Neural crest cell (in vitro differentiated cells): ENCODE measurements at places on chromosomes 16 and 17. TPM values are rescaled to one million over a fixed set of nuclear protein-coding genes. Genes with fewer than 3 reads are reported as not detected.

The CCL7 gene
- total RNA-seq: not detected in 2 replicates

The NPW gene
- 0.82 and 1.3 TPM in 2 replicates for total RNA-seq

The CCL17 gene
- not detected in 2 replicates for total RNA-seq

The PLXDC1 gene
- total RNA-seq: 0.28 and 0.84 TPM in 2 replicates

DNA sequence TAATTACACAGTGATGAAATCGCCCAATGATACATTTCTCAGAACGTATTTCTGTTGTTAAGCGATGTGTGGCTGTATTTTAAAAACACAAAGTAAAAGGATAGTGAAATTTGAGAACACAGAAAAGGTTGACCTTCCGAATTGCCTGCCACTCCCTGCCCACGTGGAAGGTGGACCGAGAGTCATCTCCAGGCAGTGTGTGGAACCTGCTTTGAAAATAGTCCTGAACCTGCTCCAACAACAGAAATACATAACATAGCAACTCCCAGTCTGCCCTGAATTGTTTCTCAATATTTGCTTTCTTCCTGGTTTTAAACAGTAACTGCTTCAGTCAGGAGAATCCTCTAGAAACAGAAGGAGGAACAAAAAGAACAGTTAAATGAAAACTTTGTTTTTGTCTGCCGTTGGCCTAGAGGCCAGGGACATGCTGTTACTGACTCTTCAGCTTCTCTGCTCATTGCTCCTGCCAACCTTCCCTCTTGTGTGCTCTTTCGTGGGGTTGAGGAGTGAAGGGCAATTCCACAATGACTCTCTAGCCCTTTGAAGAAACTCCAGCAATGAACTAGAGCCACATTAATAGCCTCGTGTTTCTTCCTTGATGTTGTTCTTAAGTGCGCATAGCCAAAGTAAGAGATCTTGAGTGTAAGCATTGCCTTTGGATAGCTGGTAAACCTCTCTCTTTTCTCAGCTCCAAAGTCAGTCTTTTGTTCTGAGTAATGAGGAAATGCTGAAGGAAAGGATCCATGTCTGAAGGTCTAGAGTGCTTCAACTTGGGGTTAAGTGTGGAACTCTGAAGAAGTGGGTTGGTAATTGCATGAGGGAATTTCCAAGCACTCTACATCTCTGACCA, 452.5 kb upstream of the CCL2 start:
- H3K36me3 ChIP-seq: no peaks in the 10 kb centered on the region
- H3K4me3 ChIP-seq: no peak overlapping the region
- H3K27me3 ChIP-seq: peaks cover 52% of the 10 kb centered on the region
- DNase-seq: no peak
- H3K27ac ChIP-seq: peak overlapping the region; percentile 7
- no peaks in the 10 kb centered on the region for H3K4me1 ChIP-seq

DNA sequence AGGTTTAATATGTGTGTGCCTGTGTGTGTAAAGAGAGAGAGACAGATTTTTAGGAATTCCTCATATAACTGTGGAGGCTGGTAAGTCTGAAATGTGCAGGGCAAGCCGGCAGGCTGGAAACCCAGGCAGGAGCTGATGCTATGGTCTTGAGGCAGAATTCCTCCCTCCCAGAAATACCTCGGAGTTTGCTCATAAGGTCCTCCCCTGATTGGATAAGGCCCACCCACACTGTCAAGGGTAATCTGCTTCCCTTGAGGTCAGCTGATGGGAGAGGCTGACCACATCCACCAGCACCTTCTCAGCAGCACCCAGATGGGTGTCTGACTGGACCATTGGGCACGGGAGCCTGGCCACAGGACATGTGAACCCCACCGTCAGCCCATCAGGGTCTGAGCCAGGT, 42.4 kb downstream of the C16orf95 start:
- H3K36me3 ChIP-seq: no peaks in the 10 kb centered on the region
- peaks cover 21% of the 10 kb centered on the region for H3K4me1 ChIP-seq
- H3K27me3 ChIP-seq: peaks cover 8% of the 10 kb centered on the region
- H3K27ac ChIP-seq: no peak overlapping the region
- H3K4me3 ChIP-seq: no peak overlapping the region

- no peak overlapping the region for H3K4me3 ChIP-seq
- DNase-seq: no peak
- peaks cover 10% of the 10 kb centered on the region for H3K4me1 ChIP-seq
Measured at GRCh38 chr17:42354956-42355843, 33.0 kb downstream of the STAT3 start.

- no peak overlapping the region for H3K27ac ChIP-seq
- no peak for DNase-seq
- H3K4me1 ChIP-seq: no peaks in the 10 kb centered on the region
- peak overlapping the region; percentile 41 for H3K4me3 ChIP-seq
Measured at GRCh38 chr16:69319381-69319780, 8.2 kb downstream of the VPS4A start.

DNA sequence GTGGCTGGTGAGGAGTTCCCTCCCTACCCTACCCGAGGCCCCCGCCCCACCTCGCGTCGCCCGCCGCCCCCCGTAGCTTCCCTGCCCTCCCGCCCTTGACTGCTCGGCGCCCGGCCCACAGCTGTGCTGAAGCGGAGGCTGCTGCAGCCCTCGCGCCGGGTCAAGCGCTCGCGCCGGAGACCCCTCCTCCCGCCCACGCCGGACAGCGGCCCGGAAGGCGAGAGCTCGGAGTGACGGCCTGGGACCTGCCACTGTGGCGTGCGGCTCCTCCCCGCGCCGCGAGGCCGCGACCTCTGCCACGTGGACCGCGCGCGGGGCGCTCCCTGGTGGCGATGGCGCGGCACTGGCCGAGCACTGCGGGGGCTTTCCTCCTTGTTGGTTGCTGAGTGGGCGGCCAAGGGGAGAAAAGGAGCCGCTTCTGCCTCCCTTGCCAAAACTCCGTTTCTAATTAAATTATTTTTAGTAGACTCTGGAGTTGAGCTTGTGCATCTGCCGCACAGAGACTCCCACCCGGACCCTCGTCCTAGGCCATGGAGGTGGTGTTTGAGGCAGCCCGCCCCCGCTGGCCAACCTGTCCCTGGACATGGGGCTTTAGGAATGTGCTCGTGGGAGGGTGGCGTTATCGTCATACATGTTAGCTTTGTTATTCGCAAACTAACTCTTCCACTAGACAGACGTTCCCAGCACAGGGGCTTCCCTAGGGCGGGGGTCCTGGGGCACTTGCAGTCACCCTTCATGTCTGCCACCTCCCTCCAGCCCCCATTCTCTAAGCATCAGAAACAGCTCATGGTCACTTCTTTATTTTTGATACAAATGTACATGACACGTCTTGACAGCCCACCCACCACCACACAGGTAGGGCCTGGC, 4.4 kb downstream of the TP53I13 start:
- H3K27me3 ChIP-seq: peaks cover 11% of the 10 kb centered on the region
- peaks cover 23% of the 10 kb centered on the region for H3K4me1 ChIP-seq
- DNase-seq: peak; percentile 78
- no peaks in the 10 kb centered on the region for H3K36me3 ChIP-seq
- H3K4me3 ChIP-seq: peak overlapping the region; percentile 78

GRCh38 chr17:15981646-15982580, 17.6 kb downstream of the ZSWIM7 start:
- no peak for DNase-seq
- peaks cover 35% of the 10 kb centered on the region for H3K36me3 ChIP-seq
- H3K27ac ChIP-seq: peak overlapping the region; percentile 44
- H3K4me3 ChIP-seq: no peak overlapping the region
- no peaks in the 10 kb centered on the region for H3K27me3 ChIP-seq
